ENCODE measurements at places on chromosomes 5 and 9.

GRCh38 chr5:91180506-91180905 lies 202.6 kb downstream of the ARRDC3 start:
- no peak for DNase-seq

GRCh38 chr5:176670449-176670848 lies 23.2 kb downstream of the TSPAN17 start:
- no peak for DNase-seq

GRCh38 chr5:38752622-38753021 lies 93.2 kb upstream of the OSMR start:
- no peak for DNase-seq

DNA sequence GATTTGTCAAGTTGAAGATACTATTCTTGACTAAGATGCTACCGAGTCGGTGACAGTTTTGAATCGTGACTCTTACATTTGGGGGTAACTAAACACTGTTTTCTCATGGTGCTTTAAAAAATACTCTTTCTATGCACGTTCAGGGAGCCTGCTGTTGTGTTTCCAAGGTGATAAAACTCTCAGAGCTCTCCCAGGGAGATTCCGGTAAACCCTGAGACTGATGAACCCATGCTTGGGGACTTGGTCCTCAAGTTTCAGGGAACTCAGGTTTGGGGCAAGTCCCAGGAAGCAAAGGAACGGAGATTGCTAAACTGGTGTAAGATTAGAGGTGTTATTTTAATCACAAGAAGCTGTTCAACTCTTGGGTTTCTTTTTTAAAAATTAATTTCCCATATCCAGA lies 1.4 kb downstream of the GDA start:
- no peak for DNase-seq

DNA sequence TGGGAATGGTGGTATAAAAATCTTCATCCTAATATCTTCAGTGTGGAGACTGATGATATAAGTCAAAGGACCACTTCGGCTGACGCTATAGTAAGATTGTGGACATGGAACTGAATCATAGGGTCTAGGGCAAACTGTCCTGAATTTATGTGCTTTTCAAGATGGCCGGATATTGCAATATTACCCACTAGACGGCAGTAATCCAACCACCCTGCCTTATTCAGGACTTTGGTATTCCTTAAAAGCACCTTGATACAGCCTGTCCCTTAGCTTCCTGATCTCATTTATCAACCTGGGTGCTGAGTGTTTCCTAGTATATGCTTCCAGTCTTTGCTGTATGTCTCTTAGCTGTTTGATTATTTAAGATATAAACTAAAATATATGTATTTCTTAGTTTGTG lies 71.2 kb upstream of the COX7C start:
- no peak for DNase-seq

Measured in OCI-M1 (cell line).